ENCODE measurements at places on chromosomes 7 and 10. TPM values are rescaled to one million over a fixed set of nuclear protein-coding genes. Genes with fewer than 3 reads are reported as not detected.

NPY gene
- not detected for total RNA-seq

LRIT1 gene
- total RNA-seq, result not detected

GNAI1 gene
- 40.2 TPM for total RNA-seq

ABCC2 gene
- 0.28 TPM for total RNA-seq
